ENCODE measurements at places on chromosomes 11 and 22.

DNA sequence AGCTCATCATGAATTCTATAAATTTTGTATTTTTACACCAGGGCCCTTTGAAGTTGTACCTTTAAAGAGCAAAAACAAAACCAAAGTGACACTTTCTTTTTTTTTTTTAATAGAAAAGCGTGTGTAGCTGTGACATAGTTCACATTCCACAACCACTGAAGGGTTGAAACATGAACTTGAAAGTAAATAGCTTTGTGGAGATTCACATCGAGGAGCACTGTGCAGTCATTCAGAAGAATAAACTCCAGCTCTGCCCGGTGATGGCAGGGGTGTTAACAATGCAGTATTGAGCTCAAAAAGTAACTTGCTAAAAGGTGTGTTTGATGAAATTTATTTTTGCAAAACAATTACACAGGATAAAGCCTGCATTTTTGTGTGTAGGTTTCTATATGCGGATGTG is 1166.2 kb downstream of the TBC1D22A start:
- DNase-seq: no peak

- no peak for DNase-seq
These were observed 104.0 kb upstream of the AKIP1 start for GRCh38 chr11:8806974-8807373.

- DNase-seq: no peak
These were observed 59.9 kb downstream of the NXPE1 start for GRCh38 chr11:114499756-114500155.

DNA sequence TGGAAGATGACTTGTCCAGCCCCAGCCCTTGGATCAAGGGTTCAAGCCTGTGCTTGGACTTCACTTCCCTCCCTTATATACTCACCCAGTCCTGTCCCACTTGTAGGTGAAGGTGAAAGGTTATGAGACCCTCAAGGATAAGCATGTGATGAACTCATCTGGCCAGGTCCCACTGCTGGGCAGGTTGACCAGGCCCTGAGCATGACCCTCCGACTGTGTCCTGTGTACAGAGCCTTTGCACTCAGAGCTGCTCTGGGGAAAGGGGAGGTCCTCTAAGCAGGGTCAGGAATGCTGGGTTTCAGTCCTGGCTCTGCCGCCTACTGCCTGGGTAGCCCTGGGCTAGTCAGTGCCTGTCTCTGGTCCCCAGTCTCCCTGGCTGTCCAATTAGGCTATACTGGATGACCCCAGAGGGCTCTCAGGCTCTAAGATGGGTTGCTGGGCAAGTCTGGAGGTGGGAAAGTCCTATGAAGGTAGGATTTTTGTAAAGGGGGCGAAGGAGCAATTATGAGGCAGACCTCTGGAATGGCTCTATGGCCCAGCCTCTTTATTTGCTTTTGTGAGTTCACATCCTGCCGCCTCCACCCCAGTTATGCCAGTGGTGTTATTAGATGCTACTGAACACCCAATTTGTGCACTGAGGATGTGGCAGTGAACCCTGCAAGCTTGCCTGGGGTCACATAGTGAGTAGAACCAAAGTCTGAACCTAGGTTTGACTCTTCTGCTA is 14.1 kb downstream of the DGAT2 start:
- DNase-seq: no peak

- DNase-seq: no peak
These were observed 34.5 kb upstream of the TEF start for GRCh38 chr22:41347066-41347859.

DNA sequence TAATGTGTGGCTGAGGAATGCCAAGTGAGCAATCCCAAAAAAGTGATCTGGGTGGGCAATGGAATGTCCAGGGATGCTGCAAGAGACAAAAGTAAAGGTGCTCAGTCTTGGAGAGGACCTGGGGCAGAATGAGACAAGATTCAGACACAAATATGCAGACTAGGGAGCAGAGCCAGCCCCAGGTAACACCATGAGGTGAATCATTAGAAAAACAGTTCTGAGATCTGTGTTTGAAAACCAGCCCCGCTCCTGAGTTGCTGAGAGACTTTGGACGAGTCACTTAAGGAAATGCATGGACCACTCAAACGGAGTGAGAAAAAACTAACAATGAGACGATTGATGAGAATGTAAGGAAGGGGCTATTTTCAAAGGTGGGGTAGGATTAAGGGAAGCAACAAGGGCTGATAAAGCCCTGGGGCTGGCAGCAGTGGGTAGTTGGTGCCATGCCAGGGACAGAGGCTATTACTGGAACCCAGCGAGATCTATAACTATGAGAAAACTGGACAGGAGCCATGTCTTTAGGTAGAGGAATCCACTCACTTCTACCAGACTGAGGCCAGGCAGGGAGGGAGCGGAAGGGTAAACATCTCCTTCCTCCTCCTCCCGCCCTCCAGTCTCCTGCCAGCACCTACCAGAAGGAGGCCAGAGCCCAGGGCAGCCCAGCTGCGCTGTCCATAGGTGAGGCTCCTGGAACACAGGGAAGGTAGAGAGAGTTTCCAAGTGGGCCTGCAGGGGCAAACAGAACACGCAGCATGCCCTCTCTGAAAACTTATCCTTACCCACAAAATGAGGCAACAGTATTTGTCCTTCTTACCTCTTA is 130.4 kb upstream of the TEAD1 start:
- no peak for DNase-seq

DNA sequence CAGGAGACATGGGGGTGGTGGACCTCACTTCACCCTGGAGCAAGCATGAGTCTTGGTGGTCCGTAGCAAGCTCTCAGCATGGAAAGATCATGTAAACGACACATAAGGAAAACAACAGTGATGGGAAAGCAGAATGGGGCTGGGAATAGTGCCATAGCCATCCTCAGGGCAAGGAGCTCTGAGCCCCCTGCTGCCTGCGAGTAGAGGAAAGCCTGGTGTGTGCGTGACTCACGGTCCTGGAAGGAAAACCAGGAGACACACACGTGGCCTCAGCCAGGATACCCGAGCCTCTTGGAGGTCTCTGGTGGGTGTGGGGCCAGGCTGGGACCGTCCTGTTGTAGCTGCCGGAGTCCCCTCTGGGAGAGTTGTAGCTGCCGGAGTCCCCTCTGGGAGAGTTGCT is 12.4 kb downstream of the SHANK3 start:
- DNase-seq: no peak

DNA sequence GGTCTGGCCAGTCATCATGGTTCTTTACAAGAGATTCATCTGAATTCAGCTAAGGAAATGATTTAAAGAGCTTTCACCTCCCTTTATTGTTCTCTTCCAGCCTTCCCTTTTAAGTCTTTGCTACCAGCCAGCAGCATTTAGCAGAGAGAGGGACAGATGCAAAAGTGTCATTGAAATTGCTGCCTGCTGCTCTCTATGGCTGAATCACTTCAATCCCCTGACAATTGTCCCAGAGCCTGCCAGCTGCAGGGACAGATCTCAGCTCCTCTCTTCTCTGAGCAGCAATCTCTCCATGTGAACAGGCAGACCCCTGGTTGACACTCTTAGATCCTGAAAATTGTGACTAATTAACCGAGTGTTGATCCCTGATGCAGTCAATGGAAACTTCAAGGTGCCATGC is 816.9 kb upstream of the CCDC90B start:
- no peak for DNase-seq

- DNase-seq: no peak
These were observed 34.7 kb downstream of the CCDC83 start for GRCh38 chr11:85889676-85890579.

DNA sequence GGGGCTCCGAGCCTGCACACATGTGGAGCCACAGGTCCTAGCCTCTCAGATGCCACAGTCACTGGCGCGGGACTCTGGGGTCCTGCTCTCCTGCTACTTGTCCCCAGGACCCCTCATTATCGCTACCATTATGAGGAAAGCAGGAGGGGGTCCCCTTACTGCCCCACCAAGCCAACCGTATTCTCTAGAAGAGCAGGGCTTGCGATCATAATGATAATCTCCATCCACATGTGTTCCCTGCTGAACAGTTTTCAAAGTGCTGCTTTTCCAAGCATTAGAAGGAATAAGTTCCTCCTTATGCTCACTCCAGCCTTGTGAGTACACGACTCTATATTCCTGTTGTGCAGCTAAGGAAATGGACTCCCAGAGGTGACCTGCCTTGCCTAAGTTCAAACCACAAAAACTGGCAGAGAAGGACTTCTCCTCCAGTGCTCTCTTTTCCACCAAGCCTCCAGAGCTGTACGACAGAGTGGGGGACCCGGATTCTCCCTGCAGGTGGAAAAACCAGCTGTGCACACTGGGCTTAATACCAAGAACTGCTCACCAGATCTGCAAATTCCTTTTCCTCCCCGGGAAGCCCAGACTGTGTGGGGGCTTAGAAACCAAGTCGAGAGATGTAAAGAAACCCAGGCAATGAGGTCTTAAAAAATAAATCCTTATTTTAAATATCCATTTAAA is 92.8 kb upstream of the DRD2 start:
- no peak for DNase-seq

DNA sequence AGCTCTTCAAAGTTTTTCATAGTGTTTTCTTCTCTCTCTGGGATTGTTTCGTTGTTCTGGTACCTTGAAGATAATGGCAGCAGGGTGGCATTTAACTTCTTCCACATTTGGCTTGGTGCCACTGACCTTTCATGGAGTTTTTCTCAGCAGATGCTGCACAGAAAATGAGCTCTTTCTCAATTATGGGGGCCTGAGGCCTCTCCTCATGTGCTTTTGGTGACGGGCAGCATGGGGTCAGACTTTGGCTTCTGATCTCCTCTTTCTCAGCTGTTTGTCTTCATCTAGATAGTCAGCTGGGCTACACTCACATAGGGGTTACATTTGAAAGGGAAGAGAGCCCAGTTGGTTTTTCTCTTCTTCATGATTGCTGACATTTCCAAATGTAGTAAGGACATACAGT is 76.3 kb downstream of the FAT3 start:
- DNase-seq: no peak

GRCh38 chr22:45429981-45430775 is 16.7 kb downstream of the RIBC2 start:
- no peak for DNase-seq

GRCh38 chr11:117501237-117501898 is 173.7 kb downstream of the CEP164 start:
- DNase-seq: no peak
